ENCODE measurements at places on chromosomes 4 and X.
A peak's percentile ranks its signal among the peaks of the same experiment; 100 is the strongest.

- no peak for DNase-seq
Measured at GRCh38 chrX:74408304-74408703, 13.0 kb upstream of the SLC16A2 start.

DNA sequence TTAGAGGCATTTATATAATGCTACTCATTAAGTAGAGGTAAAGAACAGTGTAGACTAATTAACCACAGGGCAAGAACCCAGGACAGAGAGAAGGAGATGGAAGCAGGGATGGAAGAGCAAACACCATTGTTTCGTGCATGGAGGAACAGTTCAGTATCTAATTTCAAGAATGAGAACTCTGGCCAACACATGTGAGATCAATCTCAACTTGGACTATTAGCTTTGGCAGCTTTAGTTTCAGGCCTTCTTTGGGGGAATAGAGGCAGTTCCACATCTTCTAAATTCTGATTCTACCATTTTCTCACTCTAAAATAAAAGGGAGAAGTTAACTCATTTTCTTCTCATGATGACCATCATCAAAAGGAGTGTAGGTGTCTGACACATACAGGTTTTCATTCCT is 207.0 kb downstream of the LDB2 start:
- no peak for DNase-seq

DNA sequence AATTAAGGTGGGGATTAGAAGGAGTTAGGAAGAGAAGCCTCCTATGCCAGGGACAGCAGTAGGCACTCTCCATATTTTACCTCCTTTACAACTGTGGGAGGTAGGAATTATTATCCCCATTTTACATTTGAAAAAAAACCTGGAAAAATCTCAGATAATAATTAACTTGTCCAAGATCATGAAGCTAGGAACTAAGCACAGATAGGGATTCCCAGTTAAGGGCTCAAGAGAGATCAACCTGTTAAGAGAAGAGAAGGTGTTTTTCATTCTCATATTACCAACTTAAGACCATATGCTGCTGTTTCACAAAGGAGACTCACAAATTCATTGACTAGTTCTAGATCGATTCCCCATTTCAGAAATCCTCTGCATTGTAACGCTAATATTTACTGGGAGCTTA is 16.1 kb upstream of the FAM47E start:
- no peak for DNase-seq

- no peak for DNase-seq
Measured at GRCh38 chrX:386768-387575, at the start of gene PPP2R3B. TSS of gene PPP2R3B (minus strand) at chrX:386907. CDS start at chrX:386691, 216 bp downstream.

GRCh38 chr4:73735231-73735630 is 5.1 kb upstream of the CXCL8 start:
- peak; percentile 95 for DNase-seq

DNA sequence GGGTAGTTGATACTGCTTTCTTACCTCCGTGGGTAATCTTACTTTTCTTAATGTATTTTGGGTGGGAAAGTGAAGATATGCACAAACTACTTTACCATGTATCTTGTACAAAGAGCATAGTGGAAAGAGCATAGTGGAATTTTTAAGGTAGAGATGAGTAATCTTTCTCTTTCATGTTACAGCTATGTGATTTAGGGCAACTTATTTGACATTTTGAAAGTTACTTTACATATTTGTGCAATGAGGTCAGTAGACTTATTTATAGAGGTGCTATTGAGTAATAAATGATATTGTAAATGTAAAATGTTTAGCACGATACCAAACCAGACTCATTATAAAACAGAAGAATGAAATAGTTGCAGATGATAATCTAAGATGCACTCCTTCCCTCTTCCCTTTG is 351.2 kb downstream of the TRAM1L1 start:
- DNase-seq = no peak
